Activated effector memory CD4-positive, alpha-beta T cell treated with anti-CD3 and anti-CD28 coated beads, Interleukin-2, amount 50 U/mL, for 16 hours (primary cell): ENCODE measurements at places on chromosomes 4 and X.
A peak's percentile ranks its signal among the peaks of the same experiment; 100 is the strongest.

GRCh38 chr4:78079726-78080430, 22.8 kb downstream of the FRAS1 start:
- DNase-seq, result no peak

DNA sequence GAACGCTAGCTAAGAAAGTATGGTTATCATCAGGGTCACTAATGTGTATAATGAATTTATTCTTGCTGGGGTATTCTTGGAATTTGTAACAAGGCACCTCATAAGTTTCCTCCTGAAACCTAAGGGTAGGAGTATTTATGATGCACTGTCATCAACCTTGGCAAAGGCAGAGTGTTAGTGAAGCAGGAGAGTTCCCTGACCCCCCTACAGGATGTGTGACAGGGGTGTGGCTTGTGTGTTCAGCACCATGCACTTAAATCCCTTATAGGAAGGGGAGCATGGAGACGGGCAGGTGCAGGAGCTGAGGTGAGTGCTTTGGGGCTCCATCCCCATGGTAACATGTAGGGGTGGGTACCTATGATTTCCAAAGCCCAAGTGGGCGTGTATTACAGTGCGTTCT, 237.7 kb downstream of the GALNTL6 start:
- no peak for DNase-seq

GRCh38 chrX:137352101-137352660, 213.7 kb upstream of the ZIC3 start:
- DNase-seq, result no peak

DNA sequence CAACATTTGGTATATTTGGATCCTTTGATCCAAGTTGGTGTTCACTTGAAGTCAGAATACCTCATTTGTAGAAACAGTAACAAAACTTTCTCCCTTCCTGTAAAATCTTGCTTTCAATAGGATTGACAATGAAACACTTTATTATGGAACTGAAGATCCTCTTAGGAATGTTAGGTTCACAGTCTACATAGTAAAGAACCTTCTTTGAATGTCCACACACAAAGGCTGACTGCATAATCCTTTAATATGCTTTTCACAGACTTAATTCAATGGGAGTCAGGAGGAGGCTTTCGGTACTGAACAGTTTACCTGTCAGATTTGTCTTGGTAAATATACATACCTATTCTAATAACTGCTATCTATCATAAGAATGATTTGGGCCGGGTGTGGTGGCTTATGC, 188.5 kb downstream of the SPRY1 start:
- no peak for DNase-seq

- no peak for DNase-seq
These were observed 55.3 kb downstream of the RAPGEF2 start for GRCh38 chr4:159158083-159158617.

- DNase-seq, result no peak
These were observed 97.5 kb upstream of the STX18 start for GRCh38 chr4:4639370-4639769.

DNA sequence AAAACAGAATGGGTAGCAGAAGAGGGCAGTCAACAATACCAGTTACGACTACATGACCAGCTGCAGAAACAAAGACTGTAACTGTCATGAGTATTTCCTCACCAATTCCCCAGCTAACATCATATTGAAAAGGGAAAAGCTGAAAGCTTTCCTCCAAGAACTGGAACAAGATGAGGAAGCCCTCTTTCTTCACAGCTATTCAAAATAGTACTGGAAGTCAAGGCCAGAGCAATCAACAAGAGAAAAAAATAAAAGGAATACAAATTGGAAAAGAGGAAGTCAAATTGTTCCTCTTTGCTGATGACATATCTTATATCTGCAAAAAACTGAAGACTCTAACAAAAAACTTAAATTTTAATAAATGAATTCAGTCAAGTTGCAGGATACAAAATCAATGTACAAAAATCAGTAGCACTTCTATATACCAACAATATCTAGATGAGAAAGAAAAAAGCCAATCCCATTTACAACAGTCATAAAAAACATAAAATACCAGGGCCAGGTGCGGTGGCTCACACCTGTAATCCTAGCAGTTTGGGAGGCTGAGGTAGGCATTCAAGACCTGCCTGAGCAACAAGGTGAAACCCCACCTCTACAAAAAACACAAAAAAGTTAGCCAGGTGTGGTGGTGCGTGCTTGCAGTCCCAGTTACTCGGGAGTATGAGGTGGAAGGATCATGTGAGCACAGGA, 125.4 kb downstream of the ATP8A1 start:
- no peak for DNase-seq

DNA sequence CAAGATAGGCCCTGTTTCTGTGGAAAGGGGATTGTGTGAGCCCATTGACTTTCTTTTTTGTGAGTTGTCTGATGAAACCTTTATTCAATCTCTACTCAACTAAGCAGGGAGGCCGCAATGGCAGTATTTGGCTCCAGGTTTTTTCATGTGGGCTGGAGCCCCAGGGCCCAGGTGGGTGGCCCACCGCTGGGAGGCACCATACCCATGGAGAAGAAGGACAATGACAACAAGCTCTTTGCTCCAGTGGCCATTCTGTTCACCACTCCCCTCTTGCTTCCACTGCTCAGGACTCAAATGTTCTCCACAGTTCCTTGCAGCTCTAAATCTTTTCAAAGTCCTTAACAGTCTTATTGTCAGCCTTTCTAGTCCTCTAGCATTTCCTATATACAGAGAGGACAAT, 54.1 kb downstream of the HOPX start:
- no peak for DNase-seq

- peak; percentile 19 for DNase-seq
These were observed 18.8 kb downstream of the RGS12 start for GRCh38 chr4:3311489-3312171.

GRCh38 chrX:115449742-115450141, 111.2 kb upstream of the PLS3 start:
- no peak for DNase-seq

GRCh38 chrX:20863649-20864048, 510.6 kb upstream of the CNKSR2 start:
- no peak for DNase-seq

DNA sequence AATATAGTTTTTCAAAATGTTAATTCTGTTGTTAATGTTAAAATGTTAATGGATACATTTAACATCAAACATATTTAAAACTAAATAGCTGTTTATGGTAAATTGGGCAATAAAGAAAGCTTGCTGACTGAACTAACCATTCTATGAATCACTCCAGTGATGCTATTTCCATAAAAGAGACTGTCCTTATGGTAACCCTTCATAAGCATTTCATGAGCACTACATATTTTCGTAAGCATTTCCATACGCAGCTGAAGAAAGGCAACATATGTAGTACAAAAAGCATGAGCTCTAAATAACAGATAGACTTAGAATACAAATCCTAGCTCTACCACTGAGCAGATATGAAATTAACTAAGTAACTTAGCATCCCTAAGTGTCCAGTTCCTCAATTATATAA, 188.9 kb downstream of the COL25A1 start:
- DNase-seq, result no peak

- DNase-seq, result no peak
These were observed 10.0 kb downstream of the QRFPR start for GRCh38 chr4:121370729-121371325.

- DNase-seq, result peak; percentile 84
These were observed at the start of gene SGMS2 for GRCh38 chr4:107824350-107825071. Gene SGMS2, plus strand, starts transcription at chr4:107824932. Its CDS starts 70,622 bp downstream, at chr4:107895554.

DNA sequence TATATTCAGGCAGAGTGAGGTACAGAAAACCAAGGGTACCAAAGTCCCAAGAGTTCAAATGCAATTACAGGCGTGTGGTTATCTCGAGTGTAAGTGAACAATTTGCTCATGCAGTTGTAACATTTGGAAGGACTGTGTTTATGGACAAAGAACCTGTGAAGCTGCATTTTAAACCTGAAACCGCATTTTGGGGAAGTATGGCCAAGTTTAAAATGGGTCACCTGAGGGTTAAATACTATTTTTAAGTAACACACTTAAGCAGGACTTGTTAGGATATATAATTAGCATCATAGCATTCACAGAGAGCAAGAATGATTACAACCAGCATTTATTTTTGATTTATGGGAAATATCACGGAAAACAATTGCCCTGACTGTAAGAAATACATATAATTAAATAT, 79.1 kb upstream of the LCORL start:
- no peak for DNase-seq

- DNase-seq, result no peak
These were observed 144.2 kb downstream of the MSN start for GRCh38 chrX:65811558-65812228.

DNA sequence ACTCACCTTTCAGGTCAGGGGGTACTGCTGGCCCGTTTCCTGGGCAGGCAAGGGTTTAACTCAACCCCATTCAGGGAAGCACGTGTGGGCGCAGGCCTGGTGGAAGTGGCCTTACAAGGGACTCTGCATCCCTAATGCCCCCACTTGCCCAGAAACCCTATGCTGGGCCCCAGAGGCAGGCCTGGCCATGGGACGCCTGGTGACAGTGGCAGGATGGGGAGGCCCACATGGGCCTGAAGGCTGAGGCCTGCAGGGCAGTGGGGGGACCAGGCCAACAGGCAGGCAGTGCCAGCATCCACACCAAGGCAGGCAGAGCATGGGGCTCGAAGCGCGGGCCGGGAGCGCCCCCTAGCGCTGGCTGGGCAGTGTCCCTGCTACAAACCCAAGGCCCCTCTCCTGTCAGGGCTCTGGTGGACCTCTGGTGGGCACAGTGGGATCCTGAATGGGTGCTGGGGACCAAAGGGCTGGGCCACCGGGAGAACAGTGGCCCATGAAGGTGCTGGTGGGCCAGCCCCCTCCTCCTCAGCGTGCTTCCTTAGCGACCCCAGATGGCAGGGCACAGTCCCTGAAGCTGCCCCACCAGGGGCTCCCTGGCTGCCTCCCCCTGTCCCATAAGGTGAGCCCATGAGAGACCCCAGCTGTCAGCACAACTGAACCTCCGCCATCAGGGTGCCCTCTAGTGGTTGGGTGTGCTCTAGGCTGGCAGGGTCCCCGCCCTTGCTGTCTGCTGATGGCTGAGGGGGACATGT, 16.8 kb downstream of the FGFR3 start:
- DNase-seq, result peak; percentile 88

- DNase-seq, result no peak
These were observed 1471.8 kb downstream of the PCDH7 start for GRCh38 chr4:32191961-32192360.

DNA sequence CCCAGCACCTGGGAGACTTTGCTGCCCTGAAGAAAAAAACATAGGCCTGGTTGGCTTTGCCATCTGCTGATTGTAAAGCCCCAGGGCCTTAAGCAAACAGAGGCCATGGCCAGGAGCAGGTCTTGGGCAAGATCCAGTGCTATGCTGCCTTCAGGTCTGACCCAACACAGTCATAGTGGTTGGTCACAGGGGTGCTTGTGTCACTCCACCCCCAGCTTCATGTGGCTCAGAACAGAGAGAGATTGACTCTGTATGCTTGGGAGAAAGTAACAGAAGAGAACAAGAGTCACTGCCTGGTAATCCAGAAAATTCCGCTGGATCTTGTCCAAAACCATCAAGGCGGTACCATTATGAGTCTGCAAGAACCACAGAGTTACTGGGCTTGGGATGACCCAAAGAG, 24.4 kb upstream of the SMARCA5 start:
- no peak for DNase-seq

- no peak for DNase-seq
These were observed 30.9 kb downstream of the SPCS3 start for GRCh38 chr4:176350671-176351070.

- peak; percentile 9 for DNase-seq
These were observed 23.5 kb downstream of the NAT8L start for GRCh38 chr4:2082627-2083026.

DNA sequence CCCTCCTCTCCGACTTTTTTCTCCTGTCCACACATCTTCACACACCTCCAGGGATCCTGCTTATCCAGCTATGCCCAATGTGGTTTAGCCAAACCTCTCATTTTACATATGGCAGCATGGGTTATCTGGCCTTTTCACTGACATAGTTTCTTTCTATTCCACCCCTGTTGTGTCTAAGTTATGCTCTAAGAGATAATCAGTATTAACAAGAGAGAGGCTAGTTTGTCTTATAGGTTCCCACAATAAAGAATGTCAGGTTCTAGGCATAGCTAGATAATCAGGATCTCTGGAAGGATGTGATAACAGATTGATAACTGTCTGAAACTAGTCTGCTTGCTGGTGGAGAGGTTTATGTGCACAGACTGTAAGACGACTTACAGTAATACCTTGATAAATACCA, 7.7 kb upstream of the GALNT7 start:
- no peak for DNase-seq

DNA sequence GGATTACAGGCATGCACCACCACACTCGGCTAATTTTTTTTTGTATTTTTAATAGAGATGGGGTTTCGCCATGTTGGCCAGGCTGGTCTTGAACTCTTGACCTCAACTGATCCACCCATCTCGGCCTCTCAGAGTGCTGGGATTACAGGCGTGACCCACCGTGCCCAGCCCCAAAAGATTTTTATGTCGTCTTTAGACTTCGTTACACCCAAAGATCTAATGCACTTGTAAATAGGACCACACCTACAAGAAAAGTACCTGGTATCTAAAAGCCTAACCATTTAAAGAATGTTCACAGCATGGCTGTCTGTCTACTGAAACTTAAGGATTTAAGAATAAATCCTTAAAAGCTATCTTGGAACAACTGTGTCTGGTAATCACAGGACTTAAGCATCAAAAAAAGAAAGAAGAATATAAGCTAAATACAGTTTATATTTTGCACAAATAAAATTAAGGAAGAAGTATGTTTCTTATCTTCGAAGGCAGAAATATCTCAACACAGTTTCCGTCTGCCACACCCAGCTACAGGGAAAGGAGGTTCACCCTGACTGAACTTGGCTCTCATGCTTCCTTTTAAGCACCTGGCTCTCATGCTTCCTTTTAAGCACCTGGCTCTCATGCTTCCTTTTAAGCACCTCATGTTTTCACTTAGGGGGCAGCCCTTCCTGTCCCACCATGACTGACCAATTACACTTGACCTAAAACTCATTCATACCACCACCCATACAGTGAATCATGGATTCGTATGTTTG, 92.0 kb upstream of the STS start:
- no peak for DNase-seq

DNA sequence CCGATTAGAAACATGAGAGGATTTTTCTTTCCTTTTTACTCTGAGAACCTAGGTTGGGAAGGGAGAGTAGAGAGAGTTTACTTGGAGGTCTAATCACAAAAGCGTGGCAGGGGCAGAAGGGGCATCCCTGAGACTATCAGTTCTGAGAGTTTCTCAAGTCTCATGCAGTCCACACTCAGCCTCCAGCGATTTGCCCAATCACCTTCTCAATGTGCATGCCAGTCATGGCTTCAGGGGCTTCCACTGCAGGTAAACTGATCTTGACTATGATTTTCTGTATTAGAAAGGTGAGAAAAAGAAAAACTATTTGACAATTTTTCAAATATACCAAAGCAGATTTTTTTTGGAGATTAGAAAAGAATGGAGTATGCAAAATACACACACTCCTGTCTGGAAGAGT, 617.1 kb upstream of the ZFP42 start:
- no peak for DNase-seq

DNA sequence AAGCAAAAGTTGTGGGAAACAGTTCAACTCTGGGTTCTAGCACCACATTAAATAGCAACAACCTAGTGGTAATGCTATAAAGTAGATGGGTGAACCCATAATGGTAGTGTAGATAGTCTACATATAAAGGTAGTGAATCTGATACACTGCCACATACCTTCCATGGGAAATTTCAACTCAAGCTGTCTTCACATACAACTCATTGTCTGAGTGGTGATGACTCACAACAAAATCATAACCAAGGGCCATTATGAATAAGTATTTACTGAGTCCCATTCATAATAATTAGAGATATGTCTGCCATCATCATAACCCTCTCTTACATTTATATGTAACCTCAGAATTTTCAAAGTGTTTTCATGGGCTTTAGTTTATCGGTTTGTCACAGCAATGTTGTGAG, 34.8 kb downstream of the EGF start:
- DNase-seq, result no peak

GRCh38 chr4:142559986-142560385, 286.1 kb downstream of the INPP4B start:
- no peak for DNase-seq
